Left hindlimb (tissue), 1 donor: ENCODE measurements at places on chromosomes 4 and X.

DNA sequence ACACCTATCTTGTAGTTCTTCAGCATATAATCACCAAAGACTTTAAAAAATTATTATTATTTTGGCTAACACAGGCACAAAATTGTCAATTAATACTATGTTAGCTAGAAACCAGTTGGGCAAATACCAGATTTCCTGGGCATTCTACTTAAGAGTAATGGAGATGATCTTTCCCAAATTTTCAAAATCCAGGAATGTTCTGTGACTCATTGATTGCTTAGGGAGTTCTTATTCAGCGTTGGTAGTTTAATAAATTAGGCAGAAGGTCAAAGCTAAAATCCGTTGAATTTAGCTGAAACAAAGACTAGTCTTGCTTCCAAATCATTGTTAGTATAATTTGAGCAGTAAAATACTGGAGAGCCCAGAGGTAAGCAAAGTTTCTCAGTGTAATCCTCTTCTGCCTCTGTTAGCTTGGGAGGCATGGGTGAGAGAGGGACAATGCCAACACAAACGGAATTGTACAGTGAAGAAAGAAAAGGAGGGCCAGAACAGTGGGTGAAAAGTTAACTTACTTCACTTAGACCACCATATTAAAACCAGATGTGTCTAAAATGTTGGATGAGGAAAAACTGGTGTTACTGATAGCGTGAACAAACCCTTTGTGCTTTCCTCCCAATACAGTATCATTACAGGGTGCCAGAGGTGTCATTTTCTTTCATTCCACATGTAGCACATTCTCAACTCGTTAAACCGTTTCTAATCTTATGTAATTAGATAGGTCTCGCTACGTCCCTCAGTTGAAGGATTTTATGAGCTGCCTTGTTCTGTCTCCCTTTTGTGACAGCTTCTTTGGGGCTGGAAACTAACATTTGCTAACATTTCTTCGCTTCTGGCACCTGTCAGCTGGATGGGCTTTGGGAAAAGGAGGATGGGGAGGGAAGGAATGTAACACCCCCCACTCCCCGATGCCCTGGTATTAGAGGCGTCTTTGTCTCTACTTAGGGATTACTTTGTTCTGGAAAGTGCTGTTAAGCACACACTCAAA lies 87.4 kb upstream of the CITED1 start:
- no peak for DNase-seq

- no peak for DNase-seq
Observed at GRCh38 chrX:77431227-77431626, 16.0 kb upstream of the FGF16 start.

GRCh38 chr4:22794732-22795131 lies 102.0 kb downstream of the GBA3 start:
- DNase-seq = no peak

DNA sequence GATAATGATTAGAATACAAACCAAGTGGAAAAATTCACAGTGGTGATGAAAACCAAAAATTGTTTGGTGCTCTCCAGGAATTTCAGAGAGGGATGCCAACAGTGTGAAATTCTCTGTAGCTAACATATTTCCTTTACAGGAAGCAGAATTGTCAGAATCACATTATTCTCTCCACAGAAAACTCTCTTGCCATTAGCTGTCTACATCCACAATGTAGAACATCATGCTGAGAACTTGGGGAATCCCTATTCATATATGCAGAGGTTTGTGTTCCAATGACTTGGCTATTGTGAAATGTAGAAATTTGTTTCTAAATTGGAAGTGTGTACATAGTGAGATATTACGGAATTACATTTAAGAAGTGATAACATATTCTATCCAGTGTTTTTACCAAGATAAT lies 142.0 kb downstream of the PCDH7 start:
- no peak for DNase-seq

DNA sequence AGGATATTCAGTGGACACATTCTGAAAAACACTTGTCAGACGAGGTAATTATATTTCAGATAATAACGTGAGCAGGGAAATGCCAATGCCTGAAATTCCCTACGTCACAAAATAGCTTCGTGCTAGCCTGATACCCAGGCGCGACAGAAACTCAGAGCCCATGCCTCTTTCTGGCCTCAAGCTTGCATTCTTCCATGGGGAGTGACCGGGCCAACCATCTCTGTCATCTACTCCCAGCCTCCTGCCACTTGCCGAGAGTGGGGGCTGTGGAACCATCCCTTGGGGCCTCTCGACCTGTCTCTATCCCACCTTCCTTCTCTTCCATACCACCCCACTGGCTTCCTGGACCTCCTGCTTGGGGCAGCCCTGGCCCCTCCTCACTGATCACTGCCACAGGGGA lies 34.5 kb upstream of the CDKN2AIP start:
- no peak for DNase-seq

GRCh38 chrX:150934453-150934852 lies 36.0 kb upstream of the CD99L2 start:
- no peak for DNase-seq

- no peak for DNase-seq
Observed at GRCh38 chr4:111454961-111455360, 690.3 kb upstream of the FAM241A start.

GRCh38 chrX:69299285-69299684 lies 134.0 kb upstream of the PJA1 start:
- DNase-seq = no peak

DNA sequence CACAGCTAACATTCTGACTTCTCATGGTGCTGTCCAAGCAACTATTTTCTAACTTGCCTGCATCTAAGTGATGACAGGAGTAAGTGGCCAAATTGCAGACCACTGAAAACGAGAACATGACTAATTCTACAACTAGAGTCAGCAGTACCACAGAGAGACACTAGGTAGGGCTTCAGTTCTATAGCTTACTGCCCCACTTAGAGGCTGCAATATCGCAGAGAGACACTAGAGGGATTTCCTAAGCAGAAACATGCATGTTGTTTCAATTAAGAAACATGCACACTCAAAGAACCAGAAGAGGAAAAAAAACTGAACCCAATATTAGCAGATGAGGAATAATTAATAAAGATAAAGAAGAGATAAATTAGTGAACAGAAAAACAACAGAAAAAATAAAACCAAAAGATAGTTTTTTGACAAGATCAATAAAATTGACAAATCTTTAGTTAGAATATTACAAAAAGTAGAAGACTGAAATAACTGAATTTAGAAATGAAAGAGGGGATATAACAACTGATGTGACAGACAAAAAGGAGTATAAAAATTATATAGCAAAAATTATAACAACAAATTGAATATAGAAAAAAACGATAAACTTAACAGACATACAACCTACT lies 100.8 kb downstream of the SPIN4 start:
- peak; percentile 42 for DNase-seq

GRCh38 chr4:7166981-7167700 lies 25.2 kb upstream of the SORCS2 start:
- peak; percentile 29 for DNase-seq

DNA sequence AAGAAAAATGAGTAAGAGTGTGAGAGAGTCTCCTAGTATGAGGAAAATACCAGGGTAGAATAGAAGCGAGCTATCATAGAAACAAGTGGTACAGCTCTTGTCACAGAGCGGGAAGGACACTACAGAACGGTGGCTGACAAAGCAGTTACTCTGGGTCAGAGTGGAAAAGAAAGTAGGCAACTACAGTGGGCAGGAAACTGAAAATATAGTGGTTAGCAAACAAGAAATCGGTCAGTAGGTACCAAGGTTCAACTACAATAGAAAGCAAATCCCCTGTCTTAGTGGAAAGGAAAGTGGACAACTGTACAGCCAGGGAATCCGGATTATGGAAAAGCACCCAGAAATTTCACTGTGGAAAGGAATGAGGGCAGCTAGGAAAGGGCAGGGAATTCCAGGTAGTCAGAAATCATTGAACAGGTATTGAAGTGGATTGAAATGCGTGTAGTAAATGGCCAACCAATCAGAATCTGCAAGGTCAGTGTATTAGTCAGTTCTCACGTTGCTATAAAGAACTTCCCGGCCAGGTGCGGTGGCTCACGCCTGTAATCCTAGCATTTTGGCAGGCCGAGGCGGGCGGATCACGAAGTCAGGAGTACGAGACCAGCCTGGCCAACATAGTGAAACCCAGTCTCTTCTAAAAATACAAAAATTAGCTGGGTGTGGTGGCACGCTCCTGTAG lies 219.6 kb upstream of the DIAPH2 start:
- DNase-seq = no peak

GRCh38 chrX:1754077-1754476 lies 139.2 kb downstream of the ASMT start:
- DNase-seq = no peak

DNA sequence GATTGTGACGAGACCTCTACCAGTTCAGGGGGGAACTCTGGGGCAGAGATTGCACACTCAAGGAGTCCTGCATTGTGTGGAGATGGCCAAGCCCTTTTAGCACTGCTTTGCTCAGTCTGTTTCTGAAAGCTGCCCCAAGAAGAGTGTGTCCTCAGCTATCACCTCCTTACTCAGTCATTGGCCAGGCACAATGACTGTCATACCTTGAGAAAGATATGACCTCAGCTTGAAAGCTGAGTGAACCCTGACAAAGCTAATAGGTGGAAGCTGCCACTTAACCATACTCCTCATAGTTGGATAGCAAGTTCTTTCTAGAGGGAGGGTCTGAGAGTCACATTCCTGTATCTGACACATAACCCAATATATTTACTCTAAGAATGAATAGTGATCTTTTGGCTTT lies 37.8 kb upstream of the DIPK2B start:
- DNase-seq = no peak

DNA sequence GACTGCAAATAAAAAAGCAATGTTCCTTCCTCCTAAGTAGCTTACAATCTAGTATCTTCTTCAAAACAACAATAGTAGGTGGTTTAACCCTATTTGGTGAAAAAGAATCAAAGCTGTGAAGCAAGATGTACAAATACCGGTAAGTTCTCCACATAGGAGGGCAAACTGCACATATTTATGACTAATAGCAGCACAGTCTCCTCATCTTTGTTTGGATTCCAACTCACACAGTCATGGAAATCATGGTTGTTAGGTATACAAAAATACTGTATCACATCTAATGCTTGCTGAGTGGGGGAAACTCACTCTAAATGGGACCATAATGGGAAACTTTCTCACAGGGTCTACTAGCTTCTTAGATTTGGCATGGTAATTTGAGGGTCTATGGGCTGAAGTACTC lies 597.2 kb downstream of the INPP4B start:
- no peak for DNase-seq

DNA sequence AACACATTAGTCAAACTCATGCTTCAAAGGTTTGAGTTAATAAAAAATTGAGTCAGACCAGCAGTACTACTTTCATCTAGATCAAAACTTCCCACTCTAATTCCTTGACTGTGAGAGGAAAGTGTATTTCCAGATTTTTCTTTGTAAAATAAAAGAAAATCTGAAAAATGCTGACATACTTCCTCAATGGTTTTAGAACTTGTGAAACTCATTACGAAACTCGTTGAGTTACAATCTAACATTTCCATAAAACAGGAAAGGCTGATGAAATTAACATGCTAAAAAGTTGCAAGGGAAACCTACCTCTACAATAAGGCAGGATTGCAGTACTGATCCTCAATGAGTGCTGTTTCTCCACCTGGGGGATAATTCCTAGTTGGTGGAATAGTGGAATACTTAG lies 217.8 kb upstream of the HCCS start:
- DNase-seq = no peak

- DNase-seq = no peak
Observed at GRCh38 chr4:46648088-46648744, 258.3 kb upstream of the GABRA2 start.

DNA sequence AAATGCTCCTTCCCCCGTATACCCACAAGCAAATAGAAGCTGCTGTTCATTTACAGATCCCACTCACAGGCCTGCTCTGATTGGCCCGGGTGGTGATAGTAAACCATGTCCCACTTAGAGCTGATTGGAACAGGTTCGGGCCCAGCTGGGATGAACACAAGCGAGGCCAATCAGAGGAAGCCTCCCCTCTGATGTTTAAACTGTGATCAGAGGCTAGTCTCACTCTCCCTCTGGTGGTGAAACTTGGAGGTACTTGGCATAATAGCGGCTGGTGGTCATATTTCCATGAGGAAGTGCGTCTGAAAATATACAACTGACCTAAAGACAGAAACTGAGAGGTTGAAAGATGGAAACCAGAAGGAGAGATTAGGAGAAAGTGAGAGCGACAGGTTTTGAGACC lies 51.5 kb upstream of the TRPC3 start:
- DNase-seq = no peak

- no peak for DNase-seq
Observed at GRCh38 chr4:120291541-120291940, 224.9 kb upstream of the MAD2L1 start.

- DNase-seq = no peak
Observed at GRCh38 chr4:127772769-127773671, 9.1 kb upstream of the HSPA4L start.

DNA sequence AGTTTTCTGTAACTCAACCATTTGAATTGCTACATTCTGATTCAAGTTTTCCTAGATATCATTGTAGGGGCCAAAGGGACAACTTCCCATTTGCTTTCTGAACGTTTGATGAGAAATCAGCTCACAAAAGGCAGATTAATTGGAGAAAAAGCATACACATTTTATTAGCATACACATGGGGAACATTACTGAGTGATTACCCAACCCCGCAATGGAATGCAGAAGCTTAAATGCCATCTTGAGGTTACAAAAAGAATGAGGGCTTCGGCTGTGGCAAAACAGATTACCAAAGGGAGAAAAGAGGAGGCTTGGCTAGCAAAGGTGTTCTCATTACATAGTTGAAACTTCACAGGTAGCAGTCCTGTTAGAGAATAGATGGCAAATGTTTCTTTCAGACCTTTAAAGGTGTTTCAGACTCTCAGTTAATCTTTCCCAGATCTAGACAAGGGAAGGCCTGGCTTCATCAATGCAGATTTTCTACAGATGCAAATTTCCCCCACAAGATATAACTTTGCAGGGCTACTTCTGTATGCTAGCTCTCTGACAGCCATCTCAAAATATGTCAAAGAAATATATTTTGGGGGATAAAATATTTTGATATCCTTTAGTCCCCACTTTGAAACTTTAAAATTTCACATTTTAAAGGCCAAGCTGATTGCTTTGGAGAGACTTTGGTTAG lies 26.5 kb upstream of the HERC6 start:
- no peak for DNase-seq
